Stimulated activated CD4-positive, alpha-beta T cell treated with anti-CD3 and anti-CD28 coated beads, Interleukin-1b, Interleukin-23, amount 100 ng/mL, for 24 hours (primary cell): ENCODE measurements at places on chromosomes 7 and 10.

DNA sequence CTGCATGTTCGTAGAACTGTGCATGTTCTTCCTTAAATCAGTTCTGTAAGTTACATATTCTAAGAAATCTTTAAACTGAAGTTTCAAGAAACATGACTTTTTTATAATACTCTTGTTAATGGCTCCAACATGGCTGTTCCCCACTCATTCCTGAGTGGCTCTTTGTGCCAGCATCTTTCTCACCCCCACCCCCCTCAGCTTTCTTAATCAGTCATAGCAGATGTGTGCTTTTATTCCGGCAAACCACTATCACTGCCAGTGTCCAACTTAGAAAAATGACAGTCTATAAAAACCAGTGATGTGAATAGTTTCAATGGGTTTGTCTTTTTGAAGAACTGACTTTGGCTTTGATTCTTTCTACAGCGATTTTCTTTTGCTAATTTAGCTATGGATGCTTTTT lies 37.6 kb downstream of the PITRM1 start:
- DNase-seq, result no peak

DNA sequence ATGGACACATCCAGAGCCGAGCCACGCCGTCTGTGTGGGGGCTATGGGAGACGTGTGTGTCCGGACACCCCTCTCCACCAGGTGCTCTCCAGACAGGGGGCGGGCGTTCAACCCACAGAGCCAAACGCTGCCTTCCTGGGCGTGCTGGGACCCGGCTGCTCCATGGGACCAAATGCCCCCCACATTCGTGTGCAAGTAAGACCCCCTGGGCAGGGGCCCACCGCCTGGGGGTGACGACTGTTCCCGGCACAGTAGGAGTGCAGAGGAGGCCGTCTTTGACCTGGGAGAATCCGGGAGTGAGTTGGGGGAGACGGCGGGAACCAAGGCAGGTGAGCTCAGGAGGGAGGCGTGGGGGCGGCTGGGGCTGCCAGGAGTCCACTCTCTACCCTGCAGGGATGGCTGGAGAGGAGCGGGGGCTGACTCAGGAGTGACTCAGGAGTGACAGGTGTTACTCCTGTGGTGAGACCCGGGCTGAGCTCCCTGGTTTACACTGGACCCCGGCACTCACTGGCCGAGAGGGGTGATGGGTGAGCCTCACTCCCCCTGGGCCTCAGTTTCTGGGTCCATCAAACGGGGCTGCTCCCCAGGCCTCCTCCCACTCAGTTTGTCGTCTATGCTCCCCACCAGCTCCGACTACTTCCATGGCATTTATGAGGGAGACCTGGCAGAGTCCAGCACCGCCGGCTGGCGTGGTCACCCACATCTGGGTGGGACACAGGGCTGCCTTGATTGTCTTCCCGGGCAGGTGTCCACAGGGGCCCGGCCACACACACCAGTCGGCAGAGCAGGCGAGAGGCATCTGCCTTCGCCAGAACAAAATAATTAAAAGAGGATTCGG lies 95.0 kb downstream of the MICALL2 start:
- DNase-seq, result no peak

GRCh38 chr10:35300063-35300699 lies 36.1 kb upstream of the CCNY start:
- no peak for DNase-seq

GRCh38 chr7:83541187-83541960 lies 107.6 kb downstream of the SEMA3E start:
- no peak for DNase-seq

DNA sequence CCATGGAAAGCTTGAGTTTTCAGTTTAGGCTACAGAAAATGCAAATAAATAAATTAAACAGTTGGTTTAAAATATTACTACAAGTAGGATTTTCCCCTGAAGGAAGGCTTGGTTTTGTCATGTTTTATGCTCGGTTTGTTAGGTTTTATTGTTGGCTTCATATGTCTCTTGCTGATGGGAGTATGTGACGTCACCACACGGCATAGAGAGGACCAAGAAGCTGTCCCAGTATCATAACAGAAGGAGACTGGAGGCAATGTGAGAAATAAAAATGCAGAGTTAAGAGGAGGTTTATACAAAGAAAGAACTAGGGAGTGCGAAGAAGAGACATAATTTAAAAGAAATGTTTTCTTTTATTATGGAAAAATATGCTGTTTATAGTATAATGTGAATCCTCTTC lies 24.4 kb downstream of the PCDH15 start:
- no peak for DNase-seq
